ENCODE measurements at places on chromosomes 12 and 14.

GRCh38 chr12:32053881-32054624, 52.6 kb upstream of the BICD1 start:
- no peak for DNase-seq

GRCh38 chr12:2301531-2302461, 249.0 kb downstream of the CACNA1C start:
- DNase-seq: no peak

DNA sequence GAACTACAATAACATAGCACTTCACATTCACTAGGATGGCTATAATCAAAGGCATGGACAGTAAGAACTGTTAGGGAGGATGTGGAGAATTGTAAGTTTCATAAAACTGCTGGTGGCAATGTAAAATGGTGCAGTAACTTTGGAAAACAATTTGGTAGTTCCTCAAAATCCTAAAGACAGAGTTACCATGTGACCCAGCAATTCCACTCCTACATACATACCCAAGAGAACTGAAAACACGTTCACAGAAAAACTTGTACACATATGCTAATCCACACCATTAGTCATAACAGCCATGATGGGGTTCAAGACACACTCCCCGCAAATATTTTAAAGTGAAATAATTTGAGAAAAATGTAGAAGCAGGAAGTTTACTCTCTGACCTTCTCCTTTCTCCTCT, 31.7 kb downstream of the GALC start:
- DNase-seq: no peak

GRCh38 chr12:32734952-32735351, 20.7 kb downstream of the YARS2 start:
- DNase-seq: no peak

- DNase-seq: no peak
Measured at GRCh38 chr14:102866982-102867761, 55.3 kb upstream of the AMN start.

DNA sequence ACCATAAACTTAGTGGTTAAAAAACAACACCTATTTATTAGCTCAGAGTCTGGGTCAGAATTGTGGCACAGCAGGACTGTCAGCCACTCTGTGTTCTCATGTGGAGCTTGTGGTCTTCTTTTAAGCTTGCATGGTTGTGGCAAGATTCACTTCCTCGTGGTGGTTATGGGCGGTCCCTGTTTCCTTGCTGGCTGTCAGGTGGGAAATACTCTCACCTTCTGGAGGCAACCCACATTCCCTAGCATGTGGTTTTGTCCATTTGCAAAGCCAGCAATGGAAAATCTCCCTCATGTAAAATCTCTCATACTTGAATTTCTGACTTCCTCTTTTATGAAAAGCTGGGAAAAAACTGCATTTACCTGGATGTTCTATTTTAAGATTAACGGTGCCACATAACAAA, 229.8 kb downstream of the ALX1 start:
- DNase-seq: no peak

DNA sequence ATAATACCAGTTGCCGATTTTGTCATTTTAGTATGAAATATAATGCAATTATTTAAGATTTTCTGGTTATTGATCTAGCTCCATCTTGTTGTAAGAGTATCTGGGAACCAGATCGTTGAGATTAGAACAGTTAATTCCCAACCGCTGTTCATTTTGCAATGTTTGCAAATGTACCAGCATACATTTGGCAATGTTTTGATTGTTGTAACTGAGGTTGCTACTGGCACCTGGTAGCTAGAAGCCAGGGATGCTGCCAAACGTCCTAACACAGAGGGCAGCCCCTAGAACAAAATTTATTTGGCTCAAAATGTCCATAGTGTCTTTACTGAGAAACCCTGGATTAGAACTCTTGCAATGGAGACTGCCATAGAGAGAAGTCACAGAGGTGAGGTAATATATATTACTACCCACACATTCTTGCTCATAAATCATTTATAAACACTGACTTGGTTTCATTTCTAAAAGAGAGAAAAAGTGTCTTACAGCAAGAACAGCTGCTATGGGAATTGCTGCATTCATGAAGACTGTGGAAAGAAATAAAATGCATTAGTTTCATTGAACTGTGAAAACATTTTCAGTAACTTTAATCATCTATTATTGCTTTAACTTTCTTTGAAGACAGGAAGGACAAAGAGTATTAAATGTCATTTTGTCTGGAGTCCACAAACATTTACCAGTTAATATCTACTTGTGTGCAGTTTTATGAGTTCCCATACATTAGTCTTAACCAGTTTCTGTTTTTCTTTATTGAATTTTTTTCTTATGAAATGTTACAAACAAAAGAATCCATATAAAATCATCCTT, 46.2 kb downstream of the ABCC9 start:
- no peak for DNase-seq

- DNase-seq: no peak
Measured at GRCh38 chr14:67332468-67332867, 27.1 kb downstream of the ATP6V1D start.

GRCh38 chr12:21502164-21502496, 541 bp downstream of the GOLT1B start:
- DNase-seq: no peak

DNA sequence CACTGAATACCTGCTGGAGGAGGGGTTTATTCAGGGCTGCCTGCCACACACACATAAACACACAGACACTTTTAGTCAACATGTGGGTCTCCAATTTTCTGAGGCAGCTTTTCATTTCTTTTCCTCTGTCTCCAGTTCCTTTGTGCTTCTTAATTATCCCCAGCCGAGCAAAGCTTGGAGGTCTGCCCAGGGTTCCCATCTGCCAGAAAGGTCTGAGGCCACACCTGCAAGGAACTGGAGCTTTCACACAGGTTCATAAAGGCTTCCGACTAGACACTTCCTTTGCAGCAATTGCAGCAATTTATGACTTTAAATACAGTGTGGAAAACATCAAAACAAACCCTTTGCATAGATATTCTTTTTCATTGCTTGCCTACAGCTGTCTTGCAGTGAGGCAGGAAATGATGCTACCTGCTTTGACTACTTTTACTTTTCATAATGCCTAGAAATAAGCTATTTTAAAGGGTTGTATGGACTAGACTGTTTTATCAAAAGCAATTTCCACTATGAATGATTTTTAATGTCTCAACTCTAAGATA, 1318.9 kb downstream of the AACS start:
- DNase-seq: no peak

DNA sequence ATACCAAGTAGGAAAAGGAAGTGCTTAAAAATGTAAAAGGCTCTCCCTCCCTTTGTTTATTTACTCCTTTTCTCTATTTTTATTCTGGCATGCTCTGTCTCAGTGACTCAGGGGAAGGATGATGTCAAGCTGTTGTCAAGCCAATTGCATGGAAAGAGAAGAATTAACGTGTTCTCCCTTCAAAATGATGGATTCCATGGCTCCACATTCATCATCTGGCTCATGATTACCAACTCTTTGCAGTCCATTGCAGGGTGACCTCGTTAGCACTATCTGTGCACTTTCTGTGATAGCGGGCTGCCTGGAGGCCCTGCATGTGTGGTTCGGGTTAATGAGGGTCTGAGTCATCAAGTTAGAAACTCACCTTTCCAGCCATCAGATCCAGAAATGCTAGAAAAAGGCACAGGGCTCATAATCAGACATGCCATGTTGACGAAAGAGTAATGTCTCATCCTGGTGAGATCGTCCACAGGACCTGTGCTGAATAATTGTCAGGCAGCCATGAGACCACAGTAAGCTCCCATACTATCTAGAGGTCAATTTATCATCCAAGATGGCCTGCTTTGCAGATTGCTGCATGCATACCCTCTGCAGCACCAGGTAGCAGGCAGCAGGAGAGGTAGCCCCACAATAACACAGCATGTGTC, 79.2 kb upstream of the BTG1 start:
- DNase-seq: no peak

- no peak for DNase-seq
Measured at GRCh38 chr12:51360315-51360714, 13.8 kb upstream of the CELA1 start.

DNA sequence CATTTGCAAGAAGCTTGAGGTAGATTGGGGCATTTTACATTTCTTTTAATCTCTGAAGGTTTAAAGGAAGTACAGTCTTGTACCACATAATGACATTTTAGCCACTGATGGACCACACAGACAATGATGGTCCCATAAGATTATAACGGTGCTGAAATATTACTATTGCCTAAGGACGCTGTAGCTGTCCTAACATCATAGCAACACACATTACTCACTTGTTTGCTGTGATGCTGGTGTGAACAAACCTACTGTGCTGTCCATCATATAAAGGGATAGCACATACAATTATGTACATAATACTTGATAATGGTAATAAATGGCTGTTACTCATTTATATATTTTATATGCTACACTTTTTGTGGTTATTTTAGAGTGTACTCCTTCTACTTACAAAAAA, 127.1 kb upstream of the CPNE8 start:
- no peak for DNase-seq

- DNase-seq: no peak
Measured at GRCh38 chr12:49707812-49708147, 575 bp upstream of the FMNL3 start.

DNA sequence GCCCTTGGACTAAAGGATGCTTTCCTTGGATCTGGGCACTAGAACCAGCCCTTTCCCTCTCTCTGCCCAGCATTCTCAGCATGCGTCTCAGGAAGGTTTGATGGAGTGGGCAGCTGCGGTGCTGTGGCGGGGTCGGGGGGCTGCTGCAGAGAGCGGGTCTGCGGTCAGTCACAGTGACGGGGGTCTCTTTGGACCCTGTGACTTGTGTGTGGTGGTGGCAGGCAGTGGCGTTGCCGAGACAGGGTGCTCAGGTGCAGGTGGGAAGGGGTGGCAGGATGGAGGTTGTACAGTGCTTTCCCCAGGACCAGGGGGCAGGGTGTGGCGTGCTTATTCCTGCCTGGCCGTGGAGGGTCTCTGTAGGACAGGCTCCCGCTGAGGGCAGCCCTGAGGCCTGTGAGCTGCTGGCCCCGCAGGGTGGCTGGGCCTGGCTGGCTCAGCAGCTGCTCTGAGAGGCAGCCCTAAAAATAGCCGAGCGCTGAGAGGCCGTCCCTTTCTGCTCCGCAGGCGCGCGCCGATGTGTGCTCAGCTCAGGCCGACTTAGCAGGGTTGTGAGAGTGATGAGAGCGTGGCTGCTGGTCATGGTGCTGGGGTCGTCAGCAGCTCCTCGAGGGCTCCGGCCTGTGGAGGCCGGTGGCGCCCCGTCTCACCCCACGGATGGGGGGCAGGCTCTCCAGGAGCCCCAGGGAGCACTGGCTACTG, 9.7 kb downstream of the PACS2 start:
- DNase-seq: no peak

DNA sequence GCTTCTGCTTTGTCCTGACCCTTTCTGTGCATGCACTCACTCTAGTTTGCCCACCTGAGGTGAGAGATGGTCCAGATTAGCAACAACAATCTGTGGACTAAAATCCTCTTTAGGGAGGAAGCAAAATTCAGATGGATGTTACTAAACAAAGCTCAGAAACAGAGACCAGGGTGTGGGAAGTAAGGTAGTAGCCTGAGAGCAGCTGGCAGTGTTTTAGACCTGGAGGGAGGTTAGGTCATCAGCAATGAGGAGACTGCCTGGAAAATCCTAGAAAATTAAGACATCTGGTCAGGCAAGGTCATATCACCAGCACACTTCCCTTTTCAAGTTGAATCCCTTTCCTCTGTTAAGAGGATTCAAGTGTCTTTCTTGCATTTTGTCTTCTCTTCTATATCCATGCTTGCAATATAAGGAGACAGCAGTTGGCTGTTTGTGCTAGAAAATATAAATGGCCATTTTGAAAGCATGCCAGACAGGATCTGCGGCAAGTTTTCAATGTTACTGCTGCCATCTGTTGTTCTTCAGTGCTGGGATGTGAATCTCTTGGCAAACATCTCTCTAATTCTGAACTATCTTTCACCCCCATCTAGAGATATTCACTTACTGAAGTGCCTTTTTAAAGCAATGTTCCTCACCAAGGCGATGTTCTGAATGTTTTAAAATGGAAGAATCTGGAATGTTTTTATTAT, 266.4 kb downstream of the NAV3 start:
- no peak for DNase-seq

DNA sequence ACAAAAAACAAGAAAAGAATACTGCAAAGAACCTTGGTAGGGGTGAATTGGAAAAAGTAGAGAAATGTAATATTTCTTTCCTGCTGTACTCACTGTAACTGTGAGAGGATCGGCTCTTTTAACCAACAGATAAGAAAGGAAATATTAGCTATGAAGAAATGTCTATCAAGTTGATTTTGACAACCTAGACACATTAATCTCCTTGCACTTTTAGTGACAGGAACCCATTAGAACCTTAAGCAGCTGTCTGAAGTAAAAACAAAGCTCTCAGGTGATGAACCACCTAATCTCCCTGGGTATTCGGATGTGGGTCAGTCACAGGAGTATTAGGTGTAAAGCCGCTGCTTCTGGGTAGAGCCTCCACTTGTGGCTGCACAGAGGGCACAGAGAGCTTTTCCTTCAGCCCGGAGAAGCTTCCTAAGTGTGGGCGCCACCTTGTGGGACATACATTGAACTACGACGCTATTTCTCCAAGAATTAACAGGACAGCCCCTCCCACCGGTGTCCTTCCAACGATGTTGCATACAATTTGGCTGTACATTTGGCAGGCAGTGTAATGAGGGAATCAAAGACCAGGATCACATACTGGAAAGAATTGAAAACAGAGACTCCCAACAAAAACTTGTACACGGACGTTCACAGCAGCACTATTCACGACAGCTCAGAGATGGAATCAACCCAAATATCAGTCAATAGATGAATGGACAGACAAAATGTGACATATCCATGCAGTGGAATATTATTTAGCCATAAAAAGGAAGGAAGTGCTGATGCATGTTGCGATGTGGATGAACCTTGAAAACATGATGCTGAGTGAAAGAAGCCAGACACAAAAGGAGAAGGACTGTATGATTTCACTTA, 28.9 kb upstream of the MAPKAPK5 start:
- DNase-seq: peak; percentile 70

DNA sequence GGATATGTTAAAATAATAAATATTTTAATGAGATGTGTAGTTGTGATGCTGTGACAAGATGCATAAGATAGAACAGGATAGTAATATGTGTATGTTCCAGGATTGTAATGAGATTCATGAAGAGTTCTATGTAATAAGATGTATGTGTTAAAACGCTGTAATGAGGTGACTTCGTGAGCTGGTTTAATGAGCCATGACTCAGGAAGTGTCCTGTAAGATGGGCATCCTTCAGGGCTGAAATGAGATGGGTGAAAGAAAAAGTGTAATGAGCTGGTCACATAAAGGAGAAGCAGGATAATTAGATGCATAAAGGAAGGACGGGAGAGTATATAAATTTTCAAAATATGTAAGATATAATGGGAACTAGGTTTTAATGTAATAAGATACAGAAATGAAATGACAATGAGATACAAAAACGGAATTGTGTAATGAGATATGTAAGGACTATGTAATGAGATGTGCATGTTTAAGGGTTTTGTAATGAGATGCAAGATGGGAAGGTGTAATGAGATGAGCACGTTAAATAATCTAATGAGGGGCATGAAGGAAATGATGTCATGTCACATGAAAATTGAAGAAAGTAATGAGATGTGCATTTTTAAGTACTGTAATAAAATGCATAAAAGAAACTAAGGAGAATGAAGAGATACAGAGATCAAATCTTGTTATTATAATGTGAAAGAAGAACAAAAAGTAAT, 524.8 kb upstream of the STXBP6 start:
- no peak for DNase-seq

- DNase-seq: no peak
Measured at GRCh38 chr12:92505254-92506231, 197.2 kb upstream of the PLEKHG7 start.

Data from GM18507 (cell line).